IPS DF 19.7 (cell line): ENCODE measurements at places on chromosomes 11 and 22.

DNA sequence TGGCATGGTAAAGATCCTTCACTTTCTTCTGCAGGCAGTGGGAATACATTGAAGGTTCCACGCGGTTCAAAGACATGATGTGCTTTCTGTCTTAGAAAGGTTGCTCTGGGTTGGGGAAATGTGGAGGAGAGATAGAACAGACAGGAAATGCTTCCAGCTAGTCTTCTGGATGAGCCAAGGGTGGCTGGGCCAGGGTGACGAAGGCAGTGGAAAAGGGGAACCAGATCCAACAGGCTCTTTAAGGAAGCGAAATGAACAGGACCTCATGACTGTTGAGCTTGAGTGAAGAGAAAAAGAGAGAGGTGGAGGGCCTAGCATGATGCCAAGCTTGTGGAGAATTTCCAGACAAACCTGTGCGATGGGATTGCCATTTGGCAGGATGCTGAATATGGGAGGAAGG lies 56.4 kb upstream of the LMO1 start:
- no peak for DNase-seq

DNA sequence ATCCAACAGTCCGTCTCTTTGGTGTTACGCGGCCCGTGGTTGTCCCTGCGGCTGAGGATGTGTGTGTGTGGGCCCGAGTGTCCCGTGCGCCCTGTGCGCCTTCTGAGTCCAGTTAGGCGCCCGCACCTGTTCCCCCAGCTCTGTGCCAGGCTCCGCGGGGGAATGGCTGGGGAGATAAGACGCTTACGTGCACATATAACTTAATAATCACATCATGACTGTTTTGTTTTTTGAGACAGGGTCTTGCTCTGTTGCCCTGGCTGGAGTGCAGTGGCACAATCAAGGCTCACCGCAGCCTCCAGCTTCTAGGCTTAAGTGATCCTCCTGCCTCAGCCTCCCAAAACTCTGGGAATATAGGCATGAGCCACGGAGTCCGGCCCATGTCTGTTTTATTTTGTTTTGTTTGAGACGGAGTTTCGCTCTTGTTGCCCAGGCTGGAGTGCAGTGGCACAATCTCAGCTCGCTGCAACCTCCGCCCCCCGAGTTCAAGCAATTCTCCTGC lies 817 bp downstream of the ARL2 start:
- no peak for DNase-seq

DNA sequence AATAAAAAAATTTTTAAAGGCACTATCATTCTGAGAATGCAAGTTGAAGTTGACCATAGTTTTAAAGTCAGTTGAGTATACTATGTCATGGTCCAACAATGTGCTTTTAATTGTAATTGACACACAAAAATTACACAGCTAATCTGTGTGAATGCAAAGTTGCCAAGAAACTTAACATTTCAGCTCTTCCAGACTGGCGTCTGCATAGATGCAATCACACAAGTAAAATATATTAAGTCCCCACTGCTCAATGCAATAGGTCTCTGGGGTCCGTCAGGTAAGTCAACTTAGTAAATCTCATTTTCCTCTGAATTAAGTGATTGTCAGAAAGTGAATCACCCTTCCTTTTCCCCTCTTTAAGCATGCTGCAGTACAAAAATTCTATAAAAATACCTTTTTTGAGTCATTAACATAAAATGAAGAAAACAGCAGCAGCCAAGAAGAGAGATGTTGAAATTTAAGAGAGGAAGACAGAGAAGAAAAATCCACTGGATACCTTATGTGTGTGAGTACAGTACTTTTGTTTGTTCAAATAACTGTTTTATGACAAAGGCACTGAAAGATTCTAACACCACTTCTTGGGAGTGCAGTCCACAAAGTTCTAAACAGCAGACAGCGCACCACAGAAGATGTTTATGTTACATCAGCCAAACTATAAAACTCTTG lies 5.1 kb downstream of the FZD4 start:
- no peak for DNase-seq

GRCh38 chr11:66842896-66843775 lies at the start of gene RCE1:
Gene RCE1, plus strand, starts transcription at chr11:66843441. Its CDS starts 15 bp downstream, at chr11:66843456.
- no peak for DNase-seq

- DNase-seq, result no peak
Observed at GRCh38 chr22:49297286-49297870, 530.3 kb downstream of the BRD1 start.

GRCh38 chr11:74388678-74389327 lies 9.4 kb downstream of the PGM2L1 start:
- DNase-seq, result no peak

GRCh38 chr22:22897947-22898346 lies 10.3 kb downstream of the IGLL5 start:
- no peak for DNase-seq

GRCh38 chr11:120759046-120759445 lies 247.5 kb downstream of the GRIK4 start:
- no peak for DNase-seq

- DNase-seq, result no peak
Observed at GRCh38 chr22:46352691-46353386, 17.3 kb downstream of the TRMU start.

DNA sequence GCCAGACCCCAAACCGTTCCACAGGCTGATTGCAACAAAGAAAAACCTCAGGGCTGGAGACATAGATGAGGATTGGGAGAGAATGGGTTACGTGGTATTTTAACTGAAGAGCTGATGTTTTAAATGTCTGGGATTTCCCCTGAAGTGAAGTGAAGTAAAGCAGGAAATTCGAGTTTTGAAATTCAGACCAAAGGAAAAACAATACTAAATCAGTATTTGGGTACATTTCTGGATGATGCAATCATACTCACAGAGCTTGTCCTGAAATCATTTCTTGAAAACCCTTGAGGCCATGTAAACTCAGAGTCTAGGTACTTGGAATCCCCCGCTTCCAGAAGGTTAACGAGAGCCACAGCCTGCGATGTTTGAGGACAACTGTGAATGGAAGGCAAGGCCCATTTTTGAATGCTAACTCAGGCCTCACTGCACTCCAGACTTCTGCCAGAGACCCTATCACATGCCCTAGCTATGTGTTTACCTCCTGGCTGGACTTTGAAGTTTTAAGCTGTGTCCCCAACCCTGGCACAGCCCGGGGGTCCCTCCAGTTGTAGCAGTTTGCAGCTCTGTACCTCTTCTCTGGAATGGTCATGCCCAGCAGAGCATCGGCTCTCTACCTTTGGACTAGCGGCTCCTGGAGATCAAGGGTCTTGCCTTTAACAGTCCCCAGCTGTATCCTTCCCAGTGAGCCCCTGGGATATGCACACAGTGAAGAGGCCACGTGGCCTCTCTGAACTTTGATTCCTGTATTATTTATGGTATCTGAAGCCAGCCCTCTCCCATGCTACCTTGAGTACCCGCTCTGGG lies 5.4 kb upstream of the FTH1 start:
- DNase-seq, result no peak

- no peak for DNase-seq
Observed at GRCh38 chr11:85127349-85127748, 499.8 kb downstream of the DLG2 start.

GRCh38 chr11:64745521-64746328 lies 1.8 kb upstream of the RASGRP2 start:
- no peak for DNase-seq

- DNase-seq, result no peak
Observed at GRCh38 chr11:117563556-117563955, 233.5 kb downstream of the DSCAML1 start.

DNA sequence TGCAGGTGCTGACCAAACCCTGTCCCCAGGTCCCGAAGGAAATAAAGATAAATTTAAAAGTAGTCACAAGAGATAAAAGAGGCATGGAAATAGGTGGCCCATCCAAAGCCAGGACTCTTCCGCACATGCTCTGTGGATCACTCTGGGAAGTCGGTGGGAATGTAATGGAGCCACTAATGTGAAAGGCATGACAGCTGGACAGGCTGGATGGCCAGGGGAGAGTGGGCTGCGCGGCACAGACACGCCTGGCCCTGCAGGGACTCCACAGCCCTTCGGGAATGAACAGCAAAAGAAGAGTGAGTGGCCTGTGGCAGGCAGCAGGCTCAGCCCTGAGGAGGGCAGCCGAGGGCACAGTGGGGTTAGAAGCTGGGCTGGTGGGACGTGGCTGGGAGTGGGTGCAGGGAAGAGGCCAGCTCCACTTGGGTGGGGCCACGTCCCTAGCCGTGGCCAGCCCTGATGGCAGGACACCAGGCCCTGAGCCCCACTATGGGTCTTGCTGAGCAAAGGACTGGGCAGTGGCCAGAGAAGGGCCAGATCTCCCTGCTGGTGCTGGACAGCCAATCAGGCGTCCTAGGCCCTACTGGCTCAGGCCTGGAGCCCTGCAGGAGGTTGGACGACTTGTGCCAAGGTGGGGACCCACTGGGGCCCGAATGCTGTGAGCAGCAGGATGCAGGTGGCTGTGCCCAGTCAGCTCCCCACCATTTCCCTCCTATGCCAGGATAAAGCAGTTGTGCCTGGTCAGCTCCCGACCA lies 31.3 kb upstream of the GNB1L start:
- DNase-seq, result no peak

DNA sequence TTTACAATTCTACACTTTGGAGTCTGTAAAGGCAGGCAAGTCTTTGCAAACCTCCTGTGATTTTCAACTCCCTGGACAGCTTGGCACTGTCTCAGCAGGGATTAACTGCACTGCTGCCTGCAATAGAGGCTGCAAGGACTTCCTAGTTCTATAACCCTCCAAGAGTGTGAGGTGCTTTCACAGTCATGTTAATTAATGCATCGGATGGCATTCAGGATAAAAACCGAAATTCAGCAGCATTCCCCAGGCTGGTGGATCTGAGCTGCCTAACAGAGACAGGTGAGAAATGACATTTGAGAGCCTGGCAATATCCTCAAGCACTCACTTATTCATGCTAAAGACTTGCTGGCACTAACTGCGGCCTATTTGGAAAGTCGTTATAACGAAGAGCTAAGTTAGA lies 85.0 kb downstream of the LARGE1 start:
- no peak for DNase-seq
